Neural crest cell (in vitro differentiated cells): ENCODE measurements at places on chromosomes 3 and 15. TPM values are rescaled to one million over a fixed set of nuclear protein-coding genes. Genes with fewer than 3 reads are reported as not detected.

RPP25 gene
- 6.2 and 6.3 TPM in 2 replicates for total RNA-seq

DNA sequence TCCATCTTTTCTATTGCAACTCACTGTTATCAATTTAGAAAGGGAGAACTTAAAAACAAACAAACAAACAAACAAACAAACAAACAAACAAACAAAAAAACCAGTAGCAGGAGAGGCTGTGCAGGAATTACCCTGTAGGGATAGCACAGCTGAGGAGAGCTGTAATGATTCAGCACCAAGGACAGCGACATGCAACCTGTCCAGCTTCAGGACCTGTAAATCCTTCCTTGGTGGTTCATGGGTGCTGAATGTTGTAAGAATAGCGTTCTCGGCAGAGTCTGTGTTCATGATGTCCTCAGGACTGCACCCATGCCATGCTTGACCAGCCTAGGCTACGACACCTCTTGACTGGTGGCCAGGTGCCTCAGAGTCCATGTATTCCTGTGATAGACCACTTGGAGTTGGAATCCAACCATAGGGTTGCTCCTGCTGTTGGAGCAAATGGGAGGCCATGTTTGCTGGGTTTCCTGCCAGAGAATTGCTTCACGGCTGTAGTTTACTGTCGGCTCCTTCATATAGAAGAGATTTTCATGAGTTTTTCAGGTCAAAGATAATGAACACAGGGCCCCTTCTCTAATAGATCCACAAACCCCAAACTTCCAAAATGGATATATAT, 65.9 kb downstream of the CACNA2D3 start:
- peak; percentile 66 for DNase-seq

GRCh38 chr15:101250873-101251829, 697 bp downstream of the CHSY1 start:
- DNase-seq: peak; percentile 40

DNA sequence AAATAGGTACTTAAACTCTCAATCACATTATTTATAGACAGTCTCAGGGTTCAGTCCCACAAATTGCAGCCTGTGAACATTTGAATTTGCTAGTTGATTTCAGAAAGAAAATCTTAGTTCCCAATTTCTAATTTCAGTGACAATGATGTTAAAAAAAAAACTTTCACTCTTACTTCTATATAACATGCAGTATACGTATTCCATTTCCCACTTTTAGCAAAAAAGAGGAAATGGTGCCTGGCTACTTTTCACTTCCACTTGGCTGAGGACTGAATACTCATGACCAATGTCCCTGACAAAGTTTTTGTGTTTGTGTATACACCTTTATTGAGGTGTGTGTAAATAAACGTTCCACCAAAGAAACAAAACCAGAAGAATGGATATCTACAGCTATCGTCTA, 32.1 kb upstream of the XCR1 start:
- DNase-seq: no peak

EFCC1 gene
- 10.7 and 11.8 TPM in 2 replicates for total RNA-seq

FMN1 gene
- total RNA-seq: 0.09 and 0.70 TPM in 2 replicates

- peak; percentile 10 for DNase-seq
These were observed 139.3 kb downstream of the TNIK start for GRCh38 chr3:171320750-171321558.

DNA sequence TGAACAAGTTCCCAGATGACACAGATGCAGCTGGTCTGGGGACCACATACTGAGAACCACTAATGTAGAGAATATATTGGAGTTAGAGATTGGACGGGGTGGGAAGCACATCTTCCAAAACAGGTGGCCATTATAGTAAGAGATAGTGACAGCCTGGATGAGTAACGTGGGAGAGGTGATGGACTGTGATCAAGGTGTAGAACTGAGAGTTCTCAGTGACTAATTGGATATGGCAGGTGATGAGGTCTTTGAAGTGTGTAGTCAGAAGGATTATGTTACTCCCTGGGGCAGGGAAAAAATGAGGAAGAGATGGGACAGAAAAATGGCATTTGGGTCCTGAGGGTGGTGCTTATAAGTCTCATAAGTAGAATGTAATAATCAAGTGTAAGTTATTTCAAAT, 66.6 kb downstream of the KCNMB2 start:
- DNase-seq: no peak

- no peak for DNase-seq
These were observed 128.0 kb downstream of the DNAJB8 start for GRCh38 chr3:128338536-128339330.

DNA sequence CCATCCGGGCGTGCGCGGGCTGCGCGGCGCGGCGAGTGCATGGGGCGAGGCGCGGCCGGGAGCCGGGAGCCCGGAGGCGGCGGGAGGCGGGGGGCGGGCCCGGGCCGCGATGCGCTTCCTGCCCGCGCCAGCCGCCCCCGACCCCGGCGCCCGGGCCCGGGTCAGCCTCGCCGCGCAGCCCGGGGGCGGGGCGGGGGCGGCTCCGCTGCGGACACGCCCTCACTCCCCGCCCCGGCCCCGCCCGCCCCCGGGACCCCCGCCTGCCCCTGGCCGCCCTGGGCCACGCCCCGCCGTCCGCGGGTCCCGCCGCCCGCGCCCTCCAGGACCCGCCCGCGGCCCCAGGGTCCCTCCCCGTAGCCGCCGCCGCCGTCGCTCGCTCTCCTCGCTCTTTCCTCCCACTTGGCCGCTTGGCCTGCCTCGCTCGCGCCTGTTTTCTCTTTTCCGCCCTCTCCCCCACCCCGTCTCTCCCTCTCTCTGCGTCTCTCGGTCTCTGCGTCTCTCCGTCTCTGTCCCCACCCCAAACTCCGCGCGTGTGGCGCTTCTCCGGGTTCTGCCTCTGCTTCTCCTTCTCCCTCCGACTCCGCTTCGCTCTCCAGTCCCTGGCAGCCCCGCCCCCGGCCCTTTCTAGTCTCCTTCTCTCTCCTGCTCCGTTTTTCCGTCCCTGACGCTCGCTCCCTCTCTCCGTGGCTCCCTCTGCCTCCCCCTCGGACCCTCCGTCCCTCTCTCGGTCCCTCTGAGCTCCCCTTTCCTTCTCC, at the start of gene PLXND1:
PLXND1 (minus strand) TSS at position 41 of the 755 bp plus-strand sequence; CDS start at position 4, 37 bp downstream.
- peak; percentile 46 for DNase-seq

MINAR1 gene
- 1.9 and 2.0 TPM in 2 replicates for total RNA-seq

CCRL2 gene
- total RNA-seq: not detected in 2 replicates

TMIE gene
- total RNA-seq: 0.30 TPM in 1 of 2 replicates, not detected in the other

- no peak for DNase-seq
These were observed 52.8 kb upstream of the NTRK3 start for GRCh38 chr15:88309363-88309762.

- no peak for DNase-seq
These were observed 27.4 kb downstream of the PRTG start for GRCh38 chr15:55715355-55716076.

PLA1A gene
- total RNA-seq: not detected in 2 replicates

DNA sequence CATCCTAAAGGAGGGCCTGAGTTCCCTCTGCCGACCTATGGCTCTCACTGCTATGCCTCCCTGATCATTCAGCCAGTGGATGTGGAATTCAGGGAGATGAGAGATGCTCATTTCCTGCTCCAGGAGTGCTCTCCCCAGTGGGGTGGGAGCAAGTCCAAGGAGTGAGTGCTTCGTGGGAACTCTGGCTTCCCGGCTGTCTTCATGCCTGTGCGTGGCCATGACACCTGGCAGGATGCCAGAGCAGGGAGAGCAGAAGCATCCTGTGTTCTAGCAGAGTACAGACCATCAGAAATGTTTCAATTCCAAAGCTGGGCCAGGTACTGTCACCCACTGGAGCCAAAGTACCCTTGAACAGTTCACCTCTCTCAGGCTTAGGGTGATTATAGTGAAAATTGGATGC, 45.1 kb downstream of the APH1B start:
- no peak for DNase-seq

- DNase-seq: no peak
These were observed 54.9 kb downstream of the EPHA6 start for GRCh38 chr3:96869316-96869715.

- no peak for DNase-seq
These were observed 316.4 kb downstream of the MCTP2 start for GRCh38 chr15:94547711-94548110.

DNA sequence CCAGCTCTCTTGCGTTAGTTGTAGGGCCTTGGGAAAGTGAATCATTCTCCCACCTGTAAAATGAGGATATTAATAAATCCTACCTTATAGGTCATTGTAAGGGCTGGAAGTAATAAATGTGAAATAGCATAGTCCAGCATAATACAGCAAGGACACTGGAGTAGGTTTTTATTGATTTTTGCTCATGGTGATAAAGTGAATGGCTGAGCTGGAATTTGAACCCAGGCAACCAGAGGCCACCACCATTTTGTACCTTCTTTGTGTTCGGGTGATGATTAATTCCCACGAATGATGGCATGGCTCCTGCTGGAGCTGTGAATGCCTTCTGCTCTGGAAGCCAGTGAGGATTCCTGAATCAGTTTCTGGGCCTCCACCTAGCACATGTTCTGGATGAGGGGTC, 31.8 kb downstream of the CTSH start:
- DNase-seq: no peak

DNA sequence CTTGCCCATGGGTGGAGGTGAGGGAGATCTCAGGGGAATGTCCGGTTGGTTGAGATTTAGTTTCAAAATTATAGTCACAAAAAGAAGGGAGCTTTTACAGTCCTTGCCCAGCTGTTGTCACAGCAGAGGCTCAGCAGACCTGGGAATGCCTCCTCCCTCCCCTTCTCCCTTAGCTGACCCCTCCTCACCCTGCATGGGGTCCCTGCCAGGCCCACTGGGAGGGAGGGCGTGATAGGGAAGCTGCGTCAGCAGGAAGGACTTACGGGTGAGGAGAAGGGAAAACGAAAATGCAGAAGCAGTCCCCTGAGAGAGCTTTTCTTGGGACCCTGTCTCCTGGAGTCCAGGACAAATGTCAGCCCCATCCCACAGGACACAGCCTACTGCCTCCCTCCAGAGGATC, 18.9 kb downstream of the SCN5A start:
- no peak for DNase-seq

GRCh38 chr3:66702126-66702525, 201.3 kb upstream of the LRIG1 start:
- no peak for DNase-seq

DNA sequence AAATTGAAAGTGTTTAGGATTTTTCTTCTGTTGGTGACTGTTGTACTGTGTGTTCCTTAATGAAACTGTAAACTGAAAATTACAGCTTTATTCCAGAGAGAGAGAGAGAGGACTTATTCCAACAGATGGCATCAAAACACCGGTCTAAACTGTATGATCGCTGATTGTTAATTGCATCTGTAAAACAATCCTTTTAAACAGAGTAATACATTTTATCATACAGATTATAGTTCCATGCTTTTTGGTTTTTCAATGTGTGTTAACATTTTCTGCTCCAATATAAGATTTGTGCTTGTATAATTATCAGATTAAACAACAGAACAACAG, 289.7 kb upstream of the DNAJC19 start:
- no peak for DNase-seq

DNA sequence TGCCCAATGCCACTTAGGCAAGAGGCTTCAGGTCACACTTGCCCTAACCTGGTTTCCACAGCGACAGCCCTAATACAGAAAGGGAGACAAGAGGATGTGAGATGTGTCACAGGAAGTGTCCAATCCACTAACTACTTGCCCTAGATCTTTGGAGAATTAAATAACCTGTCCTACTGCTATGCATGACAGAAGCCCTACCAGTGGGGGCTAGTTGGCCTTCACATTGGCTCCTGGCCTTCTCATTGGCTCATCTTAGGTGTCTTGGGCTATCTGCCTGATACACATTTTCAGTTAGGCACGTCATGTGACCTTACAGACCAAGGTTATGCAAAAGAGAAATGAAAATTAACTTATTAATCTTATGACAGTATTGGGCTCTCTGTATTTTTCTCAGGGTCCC, 449.9 kb downstream of the FHIT start:
- DNase-seq: no peak

HHATL gene
- not detected in 2 replicates for total RNA-seq

- no peak for DNase-seq
These were observed 62.2 kb downstream of the DIPK2A start for GRCh38 chr3:144033863-144034262.

- no peak for DNase-seq
These were observed 27.9 kb downstream of the AKAP13 start for GRCh38 chr15:85408270-85408746.

DNA sequence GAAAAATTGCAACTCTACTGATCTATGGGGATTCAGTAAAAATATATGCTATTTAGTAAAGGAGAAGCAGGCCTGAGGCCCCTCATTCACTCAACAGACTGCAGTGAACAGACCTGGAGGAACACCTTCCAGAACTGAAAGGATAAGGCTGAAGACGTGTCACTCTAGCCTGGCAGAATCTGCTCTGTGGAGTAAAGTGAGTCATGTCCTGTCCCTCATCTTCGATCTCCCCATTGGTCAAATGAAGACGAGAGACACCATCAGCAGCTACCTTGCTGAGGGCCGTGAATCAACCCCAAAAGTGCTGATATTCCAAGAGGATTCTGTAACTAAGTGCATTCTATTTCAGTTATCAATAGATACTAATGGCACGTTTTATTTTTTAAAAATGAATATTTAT, 359.7 kb downstream of the FGF12 start:
- no peak for DNase-seq
